Smooth muscle cell of the brain vasculature (primary cell): ENCODE measurements at places on chromosomes 13 and 19.

DNA sequence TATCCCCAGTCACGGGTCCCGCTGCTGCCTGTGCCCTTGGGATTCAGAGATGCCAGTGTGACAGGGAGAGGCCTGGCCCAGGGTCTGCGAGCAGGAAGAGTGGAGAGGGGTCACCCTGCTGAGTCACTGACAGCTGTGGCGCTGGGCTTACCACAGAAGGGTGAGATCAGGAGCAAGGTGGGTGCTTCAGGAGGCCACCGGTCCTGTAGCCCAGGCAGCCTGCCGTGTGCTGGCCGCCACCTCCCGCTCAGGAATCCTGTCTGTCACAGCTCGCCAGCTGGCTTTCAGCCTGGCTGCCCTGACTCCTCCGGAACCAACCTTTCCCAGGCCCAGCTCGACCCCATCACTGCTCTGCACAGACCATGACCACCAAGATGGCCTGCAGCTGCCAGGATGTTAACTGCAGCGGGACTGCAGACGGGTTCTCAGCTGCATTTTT, 25.3 kb downstream of the NAXD start:
- DNase-seq: no peak

DNA sequence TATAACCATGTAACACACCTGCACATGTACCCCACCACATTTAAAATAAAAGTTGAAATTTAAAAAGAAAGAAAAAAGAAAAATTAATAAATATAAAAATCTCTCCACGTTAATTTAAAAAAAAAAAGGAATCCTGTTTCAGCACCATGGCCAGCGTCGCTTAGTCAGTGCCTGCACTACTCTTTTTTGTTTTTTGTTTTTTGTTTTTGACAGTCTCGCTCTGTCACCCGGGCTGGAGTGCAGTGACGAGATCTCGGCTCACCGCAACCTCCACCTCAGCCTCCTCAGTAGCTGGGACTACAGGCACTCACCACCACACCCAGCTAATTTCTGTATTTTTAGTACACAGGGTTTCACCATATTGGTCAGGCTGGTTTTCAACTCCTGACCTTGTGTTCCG, 835.9 kb downstream of the UQCRFS1 start:
- no peak for DNase-seq

DNA sequence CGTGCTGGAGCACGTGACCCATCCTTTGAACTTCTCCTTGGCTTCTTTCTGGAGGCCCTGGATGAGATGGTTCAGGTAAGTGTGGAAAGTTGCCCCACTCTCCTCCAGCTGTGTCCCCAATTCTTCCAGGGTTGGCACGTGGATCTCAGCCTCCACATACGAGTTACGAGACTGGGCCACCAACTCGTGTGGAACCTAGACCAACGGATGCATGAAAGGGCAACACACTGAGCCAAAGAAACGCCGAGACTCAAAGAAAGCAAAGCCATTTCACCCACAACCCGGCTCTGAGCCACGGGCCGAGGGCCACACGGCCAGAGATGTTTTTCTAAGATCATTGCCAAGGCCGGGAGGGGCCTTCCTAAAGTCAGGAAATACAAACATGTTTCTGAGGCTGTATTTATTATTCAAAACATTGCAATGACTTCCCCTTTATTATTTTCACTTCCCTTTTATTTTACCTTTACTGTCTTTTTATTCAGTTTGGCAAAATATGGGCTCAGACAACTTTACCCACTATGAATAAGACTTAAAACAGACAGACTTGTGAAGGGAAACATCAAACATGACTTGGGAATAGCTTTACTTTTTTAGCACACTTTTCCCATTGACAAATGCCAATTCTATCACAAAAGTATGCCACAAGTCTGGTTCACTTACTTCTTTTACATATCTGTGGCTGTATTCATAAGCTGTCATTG, 94.6 kb downstream of the KL start:
- DNase-seq: no peak

GRCh38 chr19:55206664-55207500, 2.4 kb downstream of the PTPRH start:
- peak; percentile 57 for DNase-seq

GRCh38 chr19:29843180-29844051, 31.6 kb downstream of the CCNE1 start:
- no peak for DNase-seq

GRCh38 chr13:42970824-42971690, 21.0 kb downstream of the EPSTI1 start:
- no peak for DNase-seq

DNA sequence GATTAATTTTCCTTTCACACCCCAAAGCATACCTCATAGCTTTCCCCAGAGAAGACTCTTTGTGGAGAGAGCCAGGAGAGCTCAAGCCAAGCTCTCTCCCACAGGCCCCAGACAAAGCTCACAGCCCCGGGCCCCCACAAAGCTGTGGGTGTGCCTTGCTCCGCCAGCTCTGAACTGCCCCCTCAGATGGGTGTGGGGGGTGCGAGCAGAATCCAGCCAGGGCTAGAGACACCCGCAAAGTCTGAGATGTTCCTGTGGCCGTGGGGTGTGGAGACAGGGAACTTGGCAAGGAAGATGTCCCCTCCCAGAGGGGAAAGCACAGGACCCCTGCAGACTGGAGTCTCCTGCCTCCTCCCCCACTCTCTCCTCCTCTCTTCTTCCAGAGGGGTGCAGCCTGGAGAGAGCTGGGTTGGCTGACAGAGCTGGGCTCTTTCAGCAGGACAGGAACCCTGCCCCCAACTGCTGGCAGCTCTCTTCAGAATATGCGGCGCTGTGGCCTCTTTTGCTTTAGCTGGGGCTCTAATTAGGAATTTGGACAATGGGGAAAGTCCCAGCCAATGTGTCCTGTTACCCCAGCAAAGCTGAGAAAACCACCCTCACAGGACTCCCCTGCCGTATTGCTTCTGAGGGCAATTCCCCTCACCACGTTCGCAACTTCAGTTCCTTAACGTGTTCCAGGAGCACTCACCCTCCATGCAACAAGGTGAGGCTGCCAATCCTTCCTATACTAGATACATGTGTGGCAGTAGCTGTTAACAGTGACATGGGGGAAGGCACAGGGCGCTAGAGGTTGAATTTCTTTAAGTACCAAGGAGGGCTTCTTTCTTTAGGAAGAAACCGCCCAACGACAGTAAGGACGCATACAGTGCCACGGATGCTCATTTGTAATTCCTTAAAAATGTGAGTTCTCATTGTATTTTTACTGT, 170.0 kb downstream of the COL4A1 start:
- DNase-seq: no peak

DNA sequence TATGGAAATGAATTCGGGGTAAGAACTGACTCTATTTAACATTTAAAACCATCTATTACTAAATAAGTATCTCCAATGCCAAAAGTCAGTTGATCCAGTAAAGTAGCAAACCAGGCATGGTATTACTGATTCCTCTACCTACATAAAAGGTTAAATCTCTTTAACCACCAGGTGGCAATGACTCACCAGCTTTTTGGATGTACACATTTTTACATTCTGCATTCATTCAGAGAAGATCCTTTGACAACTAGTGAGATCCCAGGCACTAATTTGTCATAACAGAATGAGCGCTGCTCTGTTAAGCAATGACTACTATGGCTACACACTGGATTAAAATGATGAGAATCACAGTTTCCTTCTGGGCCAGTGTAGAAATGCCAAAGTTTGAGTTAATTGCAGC, 329.8 kb upstream of the GPC6 start:
- DNase-seq: no peak

DNA sequence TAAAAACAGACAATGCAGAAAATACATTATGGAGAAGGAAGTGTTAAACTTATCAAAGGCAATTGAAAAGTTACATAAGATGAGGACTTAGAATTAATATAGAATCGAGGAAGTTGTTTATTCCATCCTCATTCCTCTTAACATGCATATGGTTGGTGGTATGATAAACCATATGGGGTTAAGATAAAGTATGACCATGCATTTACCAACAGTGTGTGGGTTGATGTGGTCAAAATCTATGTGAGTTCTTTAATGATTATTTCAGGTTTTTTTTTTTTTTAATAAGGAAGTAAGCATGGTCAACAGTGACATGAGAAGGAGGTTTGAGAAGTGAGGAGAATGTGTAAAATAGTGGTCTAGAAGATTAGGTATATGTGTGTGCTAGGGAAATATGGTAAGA, 94.5 kb downstream of the TDRD3 start:
- no peak for DNase-seq

DNA sequence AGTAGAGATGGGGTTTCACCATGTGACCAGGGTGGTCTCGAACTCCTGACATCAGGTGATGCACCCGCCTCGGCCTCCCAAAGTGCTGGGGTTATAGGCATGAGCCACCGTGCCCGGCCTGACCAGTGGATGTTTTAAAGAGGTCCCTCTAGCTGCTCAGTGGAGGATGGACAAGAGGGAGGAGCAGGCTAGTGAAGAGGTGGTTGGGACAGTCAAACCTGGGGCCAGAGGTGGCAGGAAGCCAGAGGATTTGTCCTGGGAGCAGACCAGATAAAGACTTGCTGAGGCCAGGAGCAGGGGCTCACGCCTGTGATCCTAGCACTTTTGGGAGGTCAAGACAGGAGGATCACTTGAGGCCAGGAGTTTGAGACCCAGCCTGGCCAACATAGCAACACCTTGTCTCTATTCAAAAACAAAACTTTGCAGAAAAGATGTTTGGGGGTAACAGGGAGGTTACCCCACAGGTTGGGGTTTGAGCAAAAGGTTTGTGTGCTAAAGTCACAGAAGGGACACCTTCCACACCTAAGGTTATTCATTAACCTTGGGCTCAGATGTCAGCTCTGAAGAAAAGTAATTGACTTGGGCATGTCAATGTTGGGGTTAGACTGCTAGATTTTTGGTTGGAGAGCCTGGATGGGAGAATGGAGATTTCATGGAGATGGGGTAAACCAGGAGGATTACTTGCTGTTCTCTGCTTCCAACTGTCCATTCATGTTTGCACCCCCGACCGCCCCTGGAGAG, 9.0 kb downstream of the BCAM start:
- DNase-seq: no peak

DNA sequence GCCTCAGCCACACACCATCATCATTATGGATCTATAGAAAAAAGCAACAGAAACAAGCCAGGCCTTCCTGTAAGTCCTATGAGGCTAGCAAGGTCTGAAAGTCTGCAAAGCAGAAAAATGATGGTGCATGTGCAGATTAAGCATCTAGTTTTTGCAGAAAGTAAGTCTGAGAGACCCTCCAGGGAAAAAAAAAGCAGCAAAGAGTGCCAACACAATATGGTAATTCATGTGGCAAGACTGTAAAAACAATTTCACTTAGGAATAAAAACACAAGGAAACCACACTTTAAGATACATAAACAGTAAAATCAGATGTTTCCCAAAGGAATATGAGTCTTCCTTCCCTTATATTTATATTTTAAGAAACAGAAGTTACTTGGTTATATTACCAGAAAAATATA, 112.3 kb upstream of the FBXL3 start:
- peak; percentile 77 for DNase-seq

DNA sequence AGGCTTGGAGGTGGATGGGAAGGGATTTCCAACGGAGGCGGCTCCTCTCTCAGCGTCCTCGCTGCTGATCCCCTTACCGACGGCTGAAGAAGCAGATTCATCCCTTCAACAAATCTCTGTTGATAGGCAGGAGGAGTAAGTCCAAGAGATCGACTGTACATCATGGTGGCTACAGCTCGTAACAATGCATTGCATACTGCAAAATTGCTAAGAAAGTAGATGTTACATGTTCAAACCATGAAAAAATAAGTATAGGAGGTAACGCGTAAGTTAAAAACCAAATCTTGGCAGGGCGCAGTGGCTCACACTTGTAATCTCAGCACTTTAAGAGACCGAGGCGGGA, 468 bp upstream of the SLC39A3 start:
- DNase-seq: no peak

- no peak for DNase-seq
Observed at GRCh38 chr13:38897521-38897920, 93.1 kb downstream of the STOML3 start.

DNA sequence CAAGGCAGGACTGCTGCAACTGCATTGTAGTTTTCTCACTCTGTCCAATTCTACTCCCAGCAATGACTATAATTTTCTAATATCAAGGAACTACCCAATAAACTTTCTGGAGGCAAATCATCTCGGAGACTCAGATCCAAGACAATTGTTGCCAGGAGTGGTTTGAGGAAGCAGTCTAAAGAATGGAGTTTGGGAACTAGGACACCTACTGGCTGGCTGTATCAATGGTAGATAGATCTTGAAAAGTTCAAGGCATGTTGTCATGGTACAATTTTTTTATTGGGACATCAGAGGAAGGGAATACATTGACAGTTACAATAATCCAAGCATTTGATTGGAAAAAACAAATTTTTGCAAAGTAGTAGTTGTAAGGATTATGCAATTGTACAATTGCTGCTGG, 648.3 kb upstream of the SLITRK6 start:
- DNase-seq: no peak

GRCh38 chr13:88745011-88745410, 1073.8 kb downstream of the SLITRK5 start:
- no peak for DNase-seq

GRCh38 chr19:6234527-6234926, 45.2 kb downstream of the MLLT1 start:
- no peak for DNase-seq

DNA sequence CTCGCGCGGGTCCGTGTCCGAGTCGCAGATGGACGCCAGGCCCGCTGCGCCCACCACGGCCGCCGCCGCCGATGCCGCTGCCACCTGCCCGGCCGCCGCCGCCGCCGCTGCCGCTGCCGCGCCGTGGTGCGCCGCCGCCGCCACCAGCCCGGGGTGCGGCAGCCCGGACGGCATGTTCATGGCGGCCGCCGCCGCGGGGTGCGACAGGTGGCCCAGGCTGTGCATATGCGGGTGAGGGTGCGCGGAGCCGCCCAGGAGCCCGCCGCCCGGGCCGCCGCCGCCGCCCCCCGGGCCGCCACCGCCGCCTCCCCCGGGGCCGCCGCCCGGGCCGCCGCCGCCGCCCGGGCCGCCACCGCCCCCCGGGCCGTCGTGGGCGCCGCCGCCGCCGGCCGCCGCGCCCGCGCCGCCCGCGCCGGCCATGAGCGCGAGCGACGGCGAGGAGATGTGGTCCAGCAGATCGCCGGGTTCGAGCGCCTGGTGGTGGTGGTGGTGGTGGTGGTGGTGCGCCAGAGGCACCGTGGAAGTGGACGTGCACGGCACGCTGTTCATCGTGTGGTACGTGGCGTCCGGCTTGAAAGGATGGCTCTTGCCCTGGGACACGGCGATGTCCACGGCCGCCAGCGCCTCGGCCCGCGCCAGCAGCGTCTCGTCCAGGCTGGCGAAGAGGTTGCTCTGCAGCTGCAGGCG, 1.3 kb downstream of the POU4F1 start:
- no peak for DNase-seq

DNA sequence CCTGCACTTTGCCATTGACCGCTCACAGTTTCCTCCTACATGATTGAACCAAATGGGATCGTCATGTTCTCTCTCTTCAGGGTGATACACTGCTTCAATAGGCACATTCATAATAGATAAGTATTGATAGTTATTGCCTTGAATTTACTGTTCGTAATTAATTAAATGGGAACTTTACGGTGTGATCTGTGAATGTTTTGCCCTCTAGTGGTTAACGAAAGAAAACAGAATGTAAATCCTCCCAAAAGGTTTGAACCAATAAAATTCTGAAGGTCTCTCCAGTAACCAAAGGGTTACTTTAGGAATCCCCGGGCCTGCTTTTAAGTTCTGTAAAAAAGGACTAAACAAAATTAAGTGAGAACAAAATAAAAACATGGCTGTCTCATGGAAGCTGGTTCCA, 389.3 kb downstream of the DACH1 start:
- DNase-seq: no peak

GRCh38 chr13:83184819-83185218, 697.5 kb downstream of the SLITRK1 start:
- DNase-seq: no peak
